NCI-H2081 treated with DMSO at 0.1 percent for 48 hours (cell line): ENCODE measurements at places on chromosomes 5 and 9.

DNA sequence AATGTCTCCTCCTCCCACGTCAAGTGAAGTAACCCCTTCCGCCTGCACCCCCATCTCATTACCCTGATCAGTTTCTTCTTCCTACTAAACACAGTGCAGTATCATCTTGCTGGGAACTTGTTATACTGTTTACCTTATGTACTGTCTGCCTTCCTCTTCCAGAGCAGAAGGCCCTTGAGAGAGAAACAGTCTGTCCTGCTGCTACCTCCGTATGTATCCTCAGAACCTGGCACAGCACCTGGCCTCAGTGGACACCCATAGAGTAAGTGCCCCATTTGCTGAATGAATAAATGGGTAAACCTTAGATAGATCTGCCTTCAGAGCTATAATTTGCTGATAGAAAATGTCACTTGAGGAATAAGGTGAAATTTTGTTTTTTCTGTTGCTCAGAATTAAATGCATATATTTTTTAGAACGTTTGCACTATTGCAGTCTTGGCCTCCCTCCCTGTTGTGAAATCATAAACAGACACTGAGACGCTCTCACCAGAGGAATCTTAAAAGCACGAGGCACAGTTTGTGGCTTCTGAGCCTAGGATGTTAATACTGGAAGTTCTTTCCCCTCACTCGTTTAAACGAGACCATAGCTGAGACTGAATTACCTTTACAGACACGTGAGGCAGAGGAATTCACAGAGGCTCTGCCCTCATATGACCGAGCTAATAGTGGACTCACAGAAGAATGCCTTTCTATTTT is 223.1 kb upstream of the DAP start:
- DNase-seq: no peak

- no peak for DNase-seq
These were observed 28.3 kb upstream of the STOM start for GRCh38 chr9:121398374-121398773.

- no peak for DNase-seq
These were observed 1.1 kb downstream of the GALNT10 start for GRCh38 chr5:154191467-154192261.

DNA sequence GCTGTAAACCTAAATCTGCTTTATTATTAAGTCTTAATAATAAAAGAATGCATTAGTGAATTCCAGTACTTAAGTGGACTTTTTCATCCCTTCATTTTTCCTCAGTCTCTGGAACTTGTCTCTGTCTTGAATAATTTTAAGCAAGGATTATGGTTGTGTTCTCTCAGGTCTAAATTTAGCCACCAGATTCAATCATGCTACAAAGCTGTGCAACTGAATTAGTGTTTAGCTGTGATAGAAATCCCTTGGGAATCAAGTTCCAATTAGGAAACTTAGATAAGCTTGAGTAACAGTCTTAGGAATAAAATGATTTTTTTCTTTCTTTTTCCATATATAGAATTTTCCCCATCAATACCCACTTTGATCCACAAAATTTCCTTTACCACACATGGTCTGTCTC is 104.3 kb downstream of the PLPPR1 start:
- DNase-seq: no peak
